ENCODE measurements at places on chromosomes 6 and 20. TPM values are rescaled to one million over a fixed set of nuclear protein-coding genes. Genes with fewer than 3 reads are reported as not detected.
A peak's percentile ranks its signal among the peaks of the same experiment; 100 is the strongest.

The RAD21L1 gene
- not detected for total RNA-seq

The SIRPB1 gene
- 0.05 TPM for total RNA-seq

The CDC40 gene
- 10.0 TPM for total RNA-seq

The IPCEF1 gene
- total RNA-seq: 1.7 TPM

The TENT5A gene
- total RNA-seq: 7.1 TPM

The WASF1 gene
- total RNA-seq: 3.6 TPM

The NRN1 gene
- 0.94 TPM for total RNA-seq

The CPNE5 gene
- 0.19 TPM for total RNA-seq

The DTD1 gene
- total RNA-seq: 11.3 TPM

The MOCS1 gene
- 11.5 TPM for total RNA-seq

The DNMT3B gene
- total RNA-seq: 2.0 TPM

- H3K4me3 ChIP-seq: no peak overlapping the region
- no peak overlapping the region for H3K27ac ChIP-seq
- DNase-seq: no peak
These were observed 89.7 kb downstream of the HIVEP1 start for GRCh38 chr6:12101653-12102312.

DNA sequence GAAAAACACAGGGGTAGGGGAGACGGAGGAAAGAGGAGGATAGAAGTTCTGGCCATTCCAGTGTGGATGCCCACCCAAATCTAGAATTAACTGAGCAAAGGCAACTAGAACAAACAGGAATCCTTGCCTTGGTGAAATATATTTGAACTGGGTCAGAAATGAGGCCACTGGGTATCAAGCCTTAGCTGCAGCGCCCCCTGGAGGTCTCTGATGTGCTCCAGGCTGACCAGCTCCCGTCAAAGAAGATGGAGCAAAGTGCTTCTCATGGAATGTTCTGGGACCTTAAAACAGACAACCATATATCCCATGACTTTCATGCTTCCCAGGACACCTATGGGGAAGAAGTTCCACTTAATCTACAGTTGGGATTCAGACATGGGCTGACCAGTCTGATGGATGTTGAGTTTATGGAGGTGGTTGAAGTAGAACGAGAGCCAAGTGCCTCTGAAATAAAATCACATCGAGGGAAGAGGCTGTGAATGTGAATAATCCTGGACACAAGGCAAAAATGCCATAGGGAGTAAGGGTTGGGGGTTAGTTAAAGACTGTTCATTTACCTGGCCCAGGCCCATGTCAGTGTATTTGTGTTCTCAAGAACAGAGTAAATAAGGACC is 50.4 kb downstream of the HLA-DPB1 start:
- DNase-seq: peak; percentile 89
- no peaks in the 10 kb centered on the region for H3K27me3 ChIP-seq
- no peak overlapping the region for H3K4me3 ChIP-seq

GRCh38 chr20:22088882-22089281 is 383.4 kb downstream of the PAX1 start:
- DNase-seq: no peak
- H3K4me1 ChIP-seq: no peaks in the 10 kb centered on the region
- no peaks in the 10 kb centered on the region for H3K27me3 ChIP-seq
- H3K4me3 ChIP-seq: no peak overlapping the region

DNA sequence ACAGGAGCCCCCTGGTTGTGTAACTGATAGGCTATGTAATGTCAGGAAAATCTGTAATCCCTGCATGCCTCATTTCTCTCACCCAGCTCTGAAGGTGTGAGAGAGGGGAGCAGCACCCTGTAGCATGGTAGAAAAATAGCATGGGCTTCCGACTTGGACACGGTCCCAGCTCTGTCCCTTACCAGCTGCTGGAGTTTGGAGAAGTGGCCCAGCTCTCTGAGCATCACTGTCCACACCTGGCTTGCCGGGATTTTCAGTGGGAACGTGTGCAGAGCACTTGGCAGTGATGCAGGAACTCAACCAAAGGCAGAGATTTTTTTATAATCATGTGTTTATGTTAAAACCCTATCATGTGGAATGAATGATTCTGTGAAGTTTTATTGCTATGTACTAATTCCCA is 34.6 kb downstream of the STK35 start:
- no peaks in the 10 kb centered on the region for H3K4me1 ChIP-seq
- H3K4me3 ChIP-seq: no peak overlapping the region
- H3K27me3 ChIP-seq: no peaks in the 10 kb centered on the region

- no peaks in the 10 kb centered on the region for H3K36me3 ChIP-seq
- H3K4me1 ChIP-seq: no peaks in the 10 kb centered on the region
- no peak overlapping the region for H3K27ac ChIP-seq
- H3K27me3 ChIP-seq: peaks cover 4% of the 10 kb centered on the region
These were observed 155.5 kb downstream of the ESR1 start for GRCh38 chr6:151963001-151963400.

- no peaks in the 10 kb centered on the region for H3K27me3 ChIP-seq
- H3K36me3 ChIP-seq: no peaks in the 10 kb centered on the region
- peaks cover 31% of the 10 kb centered on the region for H3K4me1 ChIP-seq
These were observed 7.4 kb downstream of the STK35 start for GRCh38 chr20:2108987-2109386.

- no peak overlapping the region for H3K27ac ChIP-seq
- no peaks in the 10 kb centered on the region for H3K27me3 ChIP-seq
- H3K4me3 ChIP-seq: no peak overlapping the region
- DNase-seq: no peak
These were observed 611.2 kb downstream of the UTRN start for GRCh38 chr6:144896289-144896688.

GRCh38 chr6:28727559-28728211 is 196.1 kb downstream of the TRIM27 start:
- H3K4me3 ChIP-seq: no peak overlapping the region
- H3K27me3 ChIP-seq: no peaks in the 10 kb centered on the region
- no peak overlapping the region for H3K27ac ChIP-seq
- no peaks in the 10 kb centered on the region for H3K4me1 ChIP-seq

GRCh38 chr6:111601886-111602285 is 3.8 kb downstream of the TRAF3IP2 start:
- no peaks in the 10 kb centered on the region for H3K36me3 ChIP-seq
- H3K4me3 ChIP-seq: no peak overlapping the region
- peaks cover 48% of the 10 kb centered on the region for H3K4me1 ChIP-seq
- H3K27me3 ChIP-seq: no peaks in the 10 kb centered on the region
- peak overlapping the region; percentile 90 for H3K27ac ChIP-seq

DNA sequence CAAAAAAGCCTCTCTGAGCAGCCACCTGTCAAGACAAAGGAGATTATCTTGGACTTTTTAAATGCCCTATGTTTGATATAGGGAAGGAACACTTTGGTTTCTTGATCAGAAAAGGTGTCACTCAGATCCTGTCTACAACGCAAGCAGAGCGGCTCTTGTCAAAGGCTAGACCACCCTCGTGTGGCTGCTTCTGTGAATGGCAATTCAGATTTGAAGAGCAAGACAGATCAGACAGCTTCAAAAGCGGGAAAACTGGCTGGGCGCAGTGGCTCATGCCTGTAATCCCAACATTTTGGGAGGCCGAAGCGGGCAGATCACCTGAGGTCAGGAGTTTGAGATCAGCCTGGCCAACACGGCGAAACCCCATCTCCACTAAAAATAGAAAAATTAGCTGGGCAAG is 10.1 kb upstream of the NXT1 start:
- no peak for DNase-seq
- no peak overlapping the region for H3K4me3 ChIP-seq
- no peaks in the 10 kb centered on the region for H3K27me3 ChIP-seq
- no peaks in the 10 kb centered on the region for H3K36me3 ChIP-seq
- H3K27ac ChIP-seq: no peak overlapping the region

DNA sequence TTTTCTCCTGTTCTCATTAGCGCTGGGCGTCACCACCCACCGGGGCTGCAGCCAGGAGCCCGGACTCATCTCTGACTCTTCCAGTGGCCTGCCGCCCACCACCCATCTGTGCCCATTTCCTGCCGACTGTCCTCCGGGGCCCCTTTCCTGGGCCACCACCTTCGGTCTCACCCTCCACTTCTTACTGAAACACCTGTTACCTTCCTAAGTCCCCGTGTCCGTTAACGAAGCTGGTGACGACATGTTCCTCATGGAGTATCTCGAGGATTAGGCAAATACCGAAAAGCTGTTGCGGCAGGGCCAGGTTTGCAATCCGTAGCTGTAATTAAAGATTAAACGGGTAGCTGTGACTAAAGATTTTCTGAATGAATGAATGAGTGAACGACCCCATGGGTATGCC is 80.2 kb downstream of the SRC start:
- no peak overlapping the region for H3K27ac ChIP-seq
- no peaks in the 10 kb centered on the region for H3K4me1 ChIP-seq
- no peaks in the 10 kb centered on the region for H3K27me3 ChIP-seq
- H3K36me3 ChIP-seq: no peaks in the 10 kb centered on the region
- no peak for DNase-seq

All from pancreas (tissue), 10 donors.